Activated T-cell treated with anti-CD3 and anti-CD28 coated beads, Interleukin-2, amount 50 U/mL, for 24 hours (primary cell): ENCODE measurements at places on chromosomes 1 and 21.

DNA sequence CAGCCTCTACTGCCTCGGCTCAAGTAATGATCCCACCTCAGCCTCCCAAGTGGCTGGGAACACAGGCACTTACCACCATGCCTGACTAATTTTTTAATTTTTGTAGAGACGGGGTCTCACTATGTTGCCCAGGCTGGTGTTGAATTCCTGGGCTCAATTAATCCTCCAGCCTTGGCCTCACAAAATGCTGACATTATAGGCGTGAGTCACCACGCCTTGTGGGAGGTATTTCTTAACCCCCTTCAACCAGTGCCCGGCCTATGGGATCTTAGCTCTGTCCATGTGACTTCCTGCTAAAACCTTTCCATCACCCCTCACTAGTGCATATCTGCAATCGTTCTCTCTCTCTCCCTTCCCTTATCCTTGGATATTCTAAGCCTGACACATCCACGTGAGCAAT is 86.4 kb downstream of the FOXD2 start:
- H3K27me3 ChIP-seq = peaks cover 83% of the 10 kb centered on the region
- H3K4me3 ChIP-seq = no peak overlapping the region
- H3K4me1 ChIP-seq = no peaks in the 10 kb centered on the region
- H3K27ac ChIP-seq = no peak overlapping the region

- no peaks in the 10 kb centered on the region for H3K27me3 ChIP-seq
- H3K36me3 ChIP-seq = peaks cover 3% of the 10 kb centered on the region
- peaks cover 91% of the 10 kb centered on the region for H3K4me1 ChIP-seq
- H3K27ac ChIP-seq = peak overlapping the region; percentile 96
- DNase-seq = no peak
Measured at GRCh38 chr1:160578175-160578524, 1.1 kb downstream of the CD84 start.

DNA sequence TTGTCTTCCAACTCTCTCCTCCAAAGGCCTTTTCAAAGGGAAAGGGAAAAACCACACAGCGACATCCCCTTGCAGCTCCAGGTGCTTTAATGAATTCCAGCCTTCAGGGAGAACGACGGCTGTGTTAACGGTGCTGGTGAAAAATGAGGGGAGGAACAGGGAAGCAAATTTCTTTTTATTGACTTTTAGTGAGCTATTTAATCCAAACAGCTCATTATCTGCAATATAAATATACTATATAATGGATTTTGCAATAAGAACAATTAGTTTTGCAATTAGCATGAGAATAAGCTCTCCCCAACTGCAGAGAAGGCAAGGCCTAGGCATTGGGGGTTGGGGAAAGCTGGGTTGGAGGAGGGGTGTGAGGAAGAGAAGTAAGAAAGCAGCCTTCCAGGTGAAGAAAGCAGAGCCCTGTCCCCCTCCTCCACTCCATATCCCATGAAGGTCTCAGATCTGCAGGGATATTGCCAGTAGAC is 159.0 kb upstream of the ZC3H12A start:
- peaks cover 2% of the 10 kb centered on the region for H3K4me1 ChIP-seq
- peaks cover 69% of the 10 kb centered on the region for H3K27me3 ChIP-seq
- no peak overlapping the region for H3K4me3 ChIP-seq
- no peak overlapping the region for H3K27ac ChIP-seq
- no peaks in the 10 kb centered on the region for H3K36me3 ChIP-seq

GRCh38 chr1:31487143-31487542 is 74.1 kb downstream of the SERINC2 start:
- H3K36me3 ChIP-seq = no peaks in the 10 kb centered on the region
- H3K4me3 ChIP-seq = no peak overlapping the region
- peak overlapping the region; percentile 60 for H3K27ac ChIP-seq
- no peak for DNase-seq
- peaks cover 26% of the 10 kb centered on the region for H3K4me1 ChIP-seq
- peaks cover 3% of the 10 kb centered on the region for H3K27me3 ChIP-seq

GRCh38 chr1:105909811-105910210 is 1146.7 kb upstream of the PRMT6 start:
- H3K27me3 ChIP-seq = no peaks in the 10 kb centered on the region
- H3K4me3 ChIP-seq = no peak overlapping the region
- no peak overlapping the region for H3K27ac ChIP-seq
- DNase-seq = no peak

DNA sequence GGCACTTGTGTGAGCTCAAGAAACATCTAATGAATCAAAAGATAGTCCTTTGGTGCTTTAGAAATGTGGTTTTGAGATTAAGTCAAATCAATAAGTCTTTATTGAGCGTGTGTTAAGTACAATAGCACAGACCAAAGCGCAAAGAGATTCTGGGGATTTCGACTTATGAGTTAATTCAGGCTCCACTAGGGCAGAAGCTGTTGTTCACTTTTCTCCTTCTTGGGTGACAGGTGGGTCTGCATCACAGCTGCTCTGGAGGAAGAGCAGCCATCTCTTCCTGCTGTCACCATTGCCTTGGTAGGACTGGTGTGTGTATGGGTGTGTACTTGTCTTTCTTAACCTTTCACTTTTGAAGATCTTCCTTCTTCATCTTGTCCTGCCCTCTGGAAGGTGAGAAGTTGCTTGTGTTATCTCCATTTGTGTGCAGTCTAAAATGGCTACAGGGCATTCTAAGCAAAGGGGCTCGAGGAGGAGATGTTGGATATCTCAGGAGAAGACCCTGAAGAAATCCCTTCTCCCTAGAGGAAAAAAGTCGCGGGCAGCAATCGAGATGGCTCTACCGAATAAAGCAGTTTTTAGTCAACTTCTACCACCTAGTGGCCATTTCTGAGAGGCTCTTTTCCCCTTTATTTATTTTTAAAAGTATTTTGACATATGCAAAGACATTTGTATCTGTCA is 22.9 kb upstream of the DISC1 start:
- peak overlapping the region; percentile 88 for H3K27ac ChIP-seq
- no peak for DNase-seq
- peak overlapping the region; percentile 87 for H3K4me3 ChIP-seq
- no peaks in the 10 kb centered on the region for H3K27me3 ChIP-seq

- no peaks in the 10 kb centered on the region for H3K36me3 ChIP-seq
- no peaks in the 10 kb centered on the region for H3K27me3 ChIP-seq
- H3K4me1 ChIP-seq = no peaks in the 10 kb centered on the region
- H3K27ac ChIP-seq = no peak overlapping the region
- DNase-seq = no peak
- H3K4me3 ChIP-seq = no peak overlapping the region
Measured at GRCh38 chr1:240644732-240645131, 32.8 kb upstream of the GREM2 start.

DNA sequence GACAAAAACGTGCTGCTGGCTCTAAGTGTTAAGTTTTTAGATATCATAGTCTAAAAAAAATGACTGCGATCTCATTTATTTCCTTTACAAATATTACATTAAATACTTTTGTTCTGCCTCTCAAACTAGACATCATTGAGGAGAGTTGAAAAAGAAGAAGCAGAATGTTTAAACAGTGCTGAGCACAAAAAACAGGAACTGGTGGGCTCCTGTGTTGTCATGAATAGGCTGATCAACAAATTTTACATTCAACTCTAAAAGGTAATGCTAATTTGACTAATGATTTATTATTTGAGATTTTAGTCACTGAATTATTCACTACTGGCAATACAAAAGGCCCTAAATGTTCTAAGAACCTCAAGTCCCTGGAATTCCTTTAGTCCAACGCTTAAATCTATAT is 66.1 kb downstream of the GPATCH2 start:
- H3K4me1 ChIP-seq = no peaks in the 10 kb centered on the region
- H3K27ac ChIP-seq = no peak overlapping the region
- no peak overlapping the region for H3K4me3 ChIP-seq
- no peaks in the 10 kb centered on the region for H3K27me3 ChIP-seq

GRCh38 chr1:190178827-190179226 is 298.8 kb downstream of the BRINP3 start:
- H3K36me3 ChIP-seq = no peaks in the 10 kb centered on the region
- H3K4me3 ChIP-seq = no peak overlapping the region
- H3K27ac ChIP-seq = no peak overlapping the region

- peaks cover 3% of the 10 kb centered on the region for H3K27me3 ChIP-seq
- no peak overlapping the region for H3K27ac ChIP-seq
- DNase-seq = no peak
Measured at GRCh38 chr1:117630423-117630998, 24.7 kb downstream of the TENT5C start.

- H3K27me3 ChIP-seq = no peaks in the 10 kb centered on the region
- H3K4me1 ChIP-seq = peaks cover 26% of the 10 kb centered on the region
- peak overlapping the region; percentile 96 for H3K4me3 ChIP-seq
- H3K27ac ChIP-seq = peak overlapping the region; percentile 3
- DNase-seq = no peak
Measured at GRCh38 chr1:45552331-45552730, 1.7 kb downstream of the AKR1A1 start.

DNA sequence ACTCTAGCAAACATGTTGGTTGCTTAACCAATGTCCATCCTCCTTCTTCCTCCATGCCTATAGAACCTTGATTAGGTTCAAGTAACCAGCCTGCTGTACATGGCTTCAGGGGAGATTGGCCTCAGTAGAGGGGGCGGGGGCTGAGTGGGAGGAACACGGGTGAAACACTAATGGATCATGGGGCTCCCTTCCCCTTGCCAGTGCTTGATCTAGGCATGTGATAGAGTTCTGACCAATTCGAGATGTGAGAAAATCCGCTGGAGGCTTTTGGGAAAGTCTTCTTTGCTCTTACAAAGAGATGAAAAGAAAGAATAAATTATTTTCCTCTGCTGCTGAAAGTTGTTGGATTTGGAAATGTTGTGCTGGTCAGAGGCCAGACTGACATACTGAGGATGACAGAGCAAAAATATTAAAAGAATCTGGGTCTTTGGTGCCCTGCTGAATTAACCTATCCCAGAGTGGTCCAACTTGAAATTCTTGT is 5.2 kb upstream of the OTUD7B start:
- peaks cover 5% of the 10 kb centered on the region for H3K4me1 ChIP-seq
- no peaks in the 10 kb centered on the region for H3K36me3 ChIP-seq
- H3K27ac ChIP-seq = no peak overlapping the region

- no peaks in the 10 kb centered on the region for H3K36me3 ChIP-seq
- no peak for DNase-seq
- no peak overlapping the region for H3K4me3 ChIP-seq
- no peak overlapping the region for H3K27ac ChIP-seq
Measured at GRCh38 chr1:24850328-24850920, 79.7 kb downstream of the RUNX3 start.

DNA sequence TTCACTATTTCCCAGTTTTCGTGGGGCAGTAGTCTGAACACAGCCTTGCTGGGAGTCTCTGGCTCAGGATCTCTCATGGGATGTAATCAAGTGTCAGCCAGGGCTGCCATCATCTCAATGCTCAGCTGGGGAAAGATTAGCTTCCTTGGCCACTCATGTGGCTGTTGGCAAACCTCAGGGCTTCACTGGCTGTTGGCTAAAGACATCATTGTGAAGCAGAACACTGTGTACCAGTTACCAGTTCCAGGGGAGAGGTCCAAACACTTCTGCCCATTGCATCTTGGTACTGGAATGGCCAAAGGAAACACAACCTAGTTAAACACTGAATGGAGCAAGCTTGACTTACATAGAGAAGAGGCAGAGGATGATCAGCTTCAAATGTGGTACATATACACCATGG is 33.7 kb downstream of the AADACL4 start:
- H3K27ac ChIP-seq = no peak overlapping the region
- no peaks in the 10 kb centered on the region for H3K4me1 ChIP-seq
- peaks cover 40% of the 10 kb centered on the region for H3K27me3 ChIP-seq
- DNase-seq = no peak
- no peak overlapping the region for H3K4me3 ChIP-seq

DNA sequence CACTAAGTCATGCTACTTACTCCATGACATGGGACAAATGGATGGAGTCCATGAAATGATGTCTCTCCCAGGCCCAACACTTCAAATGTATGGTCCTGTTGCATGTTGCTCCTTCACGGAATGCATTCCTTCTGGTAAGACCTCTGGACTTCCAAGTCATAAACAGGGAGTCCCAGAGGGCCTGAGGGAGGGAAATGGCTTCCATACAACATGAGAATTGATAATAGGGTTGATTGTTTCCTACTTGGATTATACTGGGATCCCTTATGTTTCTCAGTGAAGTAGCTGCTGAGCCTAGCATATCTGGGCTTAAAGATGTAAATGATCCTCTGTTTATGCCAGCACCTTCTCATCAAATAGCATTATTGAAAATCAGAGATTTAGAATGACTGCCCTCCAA is 104.2 kb upstream of the MAGI3 start:
- no peak overlapping the region for H3K27ac ChIP-seq
- H3K4me1 ChIP-seq = no peaks in the 10 kb centered on the region
- peaks cover 17% of the 10 kb centered on the region for H3K27me3 ChIP-seq
- no peaks in the 10 kb centered on the region for H3K36me3 ChIP-seq
- H3K4me3 ChIP-seq = no peak overlapping the region

- DNase-seq = no peak
- no peaks in the 10 kb centered on the region for H3K27me3 ChIP-seq
- H3K36me3 ChIP-seq = peaks cover 20% of the 10 kb centered on the region
- H3K4me3 ChIP-seq = no peak overlapping the region
Measured at GRCh38 chr1:8465692-8466091, 147.8 kb downstream of the SLC45A1 start.

DNA sequence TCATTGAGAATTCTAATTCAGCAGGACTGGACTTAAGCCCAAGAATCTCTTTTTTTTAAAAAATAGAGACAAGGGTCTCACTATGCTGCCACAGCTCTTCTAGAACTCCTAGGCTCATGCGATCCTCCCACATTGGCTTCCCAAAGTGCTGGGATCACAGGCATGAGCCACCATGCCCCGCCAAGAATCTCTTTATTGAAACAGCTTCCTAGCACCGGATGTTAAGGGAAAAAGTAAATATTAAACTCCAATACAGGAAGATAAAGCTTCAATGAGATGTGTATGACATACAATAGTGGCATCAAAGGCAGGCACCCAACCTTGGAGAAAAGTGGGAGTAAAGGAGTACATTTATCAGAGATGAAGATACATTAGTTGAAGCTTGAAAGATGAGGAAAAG is 25.5 kb downstream of the PUM1 start:
- H3K4me3 ChIP-seq = no peak overlapping the region
- peaks cover 71% of the 10 kb centered on the region for H3K4me1 ChIP-seq
- peak overlapping the region; percentile 22 for H3K27ac ChIP-seq

- peak overlapping the region; percentile 29 for H3K4me3 ChIP-seq
- no peak for DNase-seq
- peaks cover 67% of the 10 kb centered on the region for H3K4me1 ChIP-seq
- H3K27ac ChIP-seq = peak overlapping the region; percentile 65
- H3K36me3 ChIP-seq = peaks cover 4% of the 10 kb centered on the region
Measured at GRCh38 chr1:203655671-203656070, 29.0 kb downstream of the ATP2B4 start.

- peaks cover 8% of the 10 kb centered on the region for H3K36me3 ChIP-seq
- no peak for DNase-seq
- H3K27ac ChIP-seq = peak overlapping the region; percentile 79
- H3K4me3 ChIP-seq = peak overlapping the region; percentile 87
- no peaks in the 10 kb centered on the region for H3K27me3 ChIP-seq
Measured at GRCh38 chr1:167722870-167723251, 1.1 kb downstream of the MPZL1 start.
